RKO (cell line): ENCODE measurements at places on chromosomes 5 and 9.

GRCh38 chr9:89243296-89244061 is 64.9 kb upstream of the SHC3 start:
- no peak for DNase-seq

DNA sequence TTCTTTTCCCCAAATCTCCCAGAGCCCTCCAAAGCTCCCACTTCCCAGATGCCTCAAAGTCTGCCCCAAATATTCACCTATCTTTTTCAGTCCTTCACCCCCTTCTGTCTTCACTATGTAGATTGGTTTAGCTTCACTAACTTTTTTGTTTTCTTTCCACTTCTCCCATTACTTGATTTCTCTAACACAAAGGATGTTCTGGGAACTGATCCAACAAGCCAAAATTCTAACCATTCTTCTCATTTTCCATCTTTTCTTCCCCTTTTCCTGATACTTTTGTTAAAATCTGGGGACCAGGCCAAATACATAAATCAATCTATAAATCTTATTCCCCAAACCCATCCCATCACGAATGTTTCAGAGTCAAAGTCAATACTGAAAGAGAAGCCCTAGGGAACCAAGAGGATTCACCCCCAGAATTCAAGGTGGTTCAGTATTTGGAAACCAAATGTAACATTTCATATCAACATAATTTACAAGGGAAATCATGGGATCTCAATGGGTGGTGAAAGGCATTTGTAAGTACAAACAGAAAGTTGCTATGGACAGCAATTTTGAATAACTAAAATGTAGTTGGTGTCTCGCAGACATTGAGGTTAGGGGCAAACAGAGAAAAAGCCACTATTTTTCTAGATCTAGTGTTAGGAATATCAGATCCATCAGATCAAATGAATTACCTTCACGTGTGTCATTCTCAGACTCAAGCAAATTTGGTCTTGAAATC is 35.3 kb downstream of the APTX start:
- DNase-seq: no peak

GRCh38 chr5:151781201-151781600 is 9.4 kb downstream of the G3BP1 start:
- DNase-seq: no peak

GRCh38 chr9:81871695-81872094 is 56.5 kb upstream of the SPATA31D4 start:
- peak; percentile 40 for DNase-seq

DNA sequence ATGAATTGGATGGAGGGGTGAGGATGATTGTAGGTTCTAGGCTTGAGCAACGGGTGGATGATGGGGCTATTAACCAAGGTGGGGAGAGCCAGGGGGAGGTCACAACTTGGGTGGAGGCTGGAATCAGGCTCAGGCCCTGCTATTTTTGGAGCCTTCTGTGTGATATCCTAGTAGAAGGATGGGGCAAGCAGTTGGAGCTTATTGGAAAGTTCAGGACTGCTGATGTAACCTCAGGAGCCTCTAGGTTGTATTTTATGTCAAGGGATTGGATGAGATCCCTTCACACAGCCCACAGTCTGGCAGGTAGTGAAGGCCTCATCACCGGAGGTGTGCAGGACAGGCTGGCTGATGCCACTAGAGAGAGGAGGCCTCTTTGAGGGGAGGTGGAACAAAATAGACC is 11.2 kb upstream of the RPS14 start:
- no peak for DNase-seq

GRCh38 chr5:125450771-125451170 is 704.3 kb upstream of the ZNF608 start:
- no peak for DNase-seq

GRCh38 chr5:151038801-151039238 is 18.4 kb downstream of the GPX3 start:
- peak; percentile 27 for DNase-seq

DNA sequence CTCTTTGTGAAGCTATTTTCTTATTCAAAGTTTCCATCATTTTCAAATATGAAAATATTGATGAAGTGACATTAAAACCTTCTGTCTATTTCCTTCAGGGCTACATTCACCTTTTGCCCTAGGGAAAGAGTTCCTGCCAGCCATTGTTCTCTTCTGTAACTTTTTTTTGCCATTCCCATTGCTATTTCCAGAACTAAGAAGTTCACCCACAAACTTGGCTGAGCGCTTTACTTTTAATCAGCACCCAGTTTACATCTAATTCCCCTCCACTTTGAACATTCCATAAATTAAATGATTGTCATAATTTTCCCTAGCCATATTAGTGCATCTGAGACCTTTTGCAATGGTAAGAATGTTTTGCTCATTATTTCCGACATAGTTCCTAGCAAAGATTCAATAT is 4.4 kb downstream of the IL33 start:
- DNase-seq: no peak

DNA sequence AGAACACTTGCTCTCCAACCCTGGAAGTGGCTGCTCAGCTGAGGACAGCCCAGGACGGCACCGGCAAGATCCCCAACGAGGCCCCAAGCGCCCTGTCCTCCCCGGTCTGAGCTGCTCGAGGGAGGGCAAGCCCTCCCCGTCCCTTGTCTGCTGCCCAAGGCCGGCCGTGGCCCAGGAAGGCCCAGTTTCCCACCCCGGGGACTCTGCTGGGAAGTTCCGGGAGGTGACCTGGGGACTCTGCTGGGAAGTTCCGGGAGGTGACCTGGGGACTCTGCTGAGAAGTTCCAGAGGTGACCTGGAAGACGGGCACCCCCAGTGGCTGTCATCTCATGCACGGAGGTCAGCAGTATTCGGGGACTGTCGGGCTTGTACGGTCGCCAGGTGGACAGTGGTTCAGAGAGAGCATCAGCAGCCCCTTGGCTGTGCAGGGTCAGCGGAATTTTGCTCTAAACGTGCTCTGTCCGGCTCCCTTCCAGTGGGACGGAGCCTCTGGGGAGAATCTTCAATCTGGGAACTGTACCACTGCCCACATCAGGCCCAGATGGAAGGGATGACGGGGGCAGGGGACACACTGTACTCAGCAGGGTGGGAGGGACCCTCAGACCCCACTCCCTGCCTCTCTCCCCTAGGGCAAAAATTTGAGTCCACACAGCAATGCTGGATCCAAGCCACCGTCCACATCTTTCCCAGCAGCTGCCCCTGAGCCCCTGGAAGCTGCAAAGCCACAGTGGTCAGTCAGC is 7.2 kb downstream of the NACC2 start:
- no peak for DNase-seq

DNA sequence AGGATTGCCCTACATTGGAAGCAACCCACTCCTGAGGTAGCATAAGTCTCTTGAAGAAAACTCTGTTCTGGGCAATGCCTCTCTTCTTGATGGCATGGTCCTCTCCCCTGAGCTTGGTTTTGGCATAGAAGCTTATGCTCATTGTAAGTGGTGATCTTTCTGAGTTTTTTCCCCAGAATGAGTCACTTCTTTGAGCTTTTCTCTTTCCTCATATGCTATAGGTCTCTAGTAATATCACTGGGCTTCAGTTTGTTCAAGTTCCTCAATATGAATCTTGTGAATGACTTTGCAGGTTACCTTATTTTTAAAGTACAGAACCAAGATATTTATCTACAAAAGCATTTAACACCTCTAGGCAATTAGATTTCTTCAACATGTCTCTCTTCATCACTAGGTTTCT is 76.5 kb upstream of the ATG10 start:
- no peak for DNase-seq

DNA sequence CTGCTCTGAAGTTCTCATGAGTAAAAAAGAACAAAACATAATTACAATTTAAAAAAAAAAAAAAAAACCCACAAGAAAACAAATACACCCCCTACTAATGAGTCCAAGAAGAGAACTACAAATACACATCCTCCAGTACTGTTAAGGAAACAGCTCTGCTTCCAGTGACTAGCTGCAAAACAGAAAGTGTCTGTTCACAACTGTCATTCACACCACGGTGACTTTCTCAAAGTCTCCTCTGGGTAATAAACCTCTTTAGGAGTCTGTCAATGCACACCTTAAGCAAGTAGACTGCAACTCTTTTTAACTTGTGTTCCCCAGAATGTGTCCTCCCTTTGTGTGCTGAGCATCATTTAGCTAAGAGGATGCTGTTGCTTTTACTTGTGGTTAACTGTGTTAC is 6.2 kb downstream of the REEP5 start:
- DNase-seq: no peak

GRCh38 chr9:110152704-110153374 is 55.1 kb downstream of the C9orf152 start:
- peak; percentile 73 for DNase-seq

DNA sequence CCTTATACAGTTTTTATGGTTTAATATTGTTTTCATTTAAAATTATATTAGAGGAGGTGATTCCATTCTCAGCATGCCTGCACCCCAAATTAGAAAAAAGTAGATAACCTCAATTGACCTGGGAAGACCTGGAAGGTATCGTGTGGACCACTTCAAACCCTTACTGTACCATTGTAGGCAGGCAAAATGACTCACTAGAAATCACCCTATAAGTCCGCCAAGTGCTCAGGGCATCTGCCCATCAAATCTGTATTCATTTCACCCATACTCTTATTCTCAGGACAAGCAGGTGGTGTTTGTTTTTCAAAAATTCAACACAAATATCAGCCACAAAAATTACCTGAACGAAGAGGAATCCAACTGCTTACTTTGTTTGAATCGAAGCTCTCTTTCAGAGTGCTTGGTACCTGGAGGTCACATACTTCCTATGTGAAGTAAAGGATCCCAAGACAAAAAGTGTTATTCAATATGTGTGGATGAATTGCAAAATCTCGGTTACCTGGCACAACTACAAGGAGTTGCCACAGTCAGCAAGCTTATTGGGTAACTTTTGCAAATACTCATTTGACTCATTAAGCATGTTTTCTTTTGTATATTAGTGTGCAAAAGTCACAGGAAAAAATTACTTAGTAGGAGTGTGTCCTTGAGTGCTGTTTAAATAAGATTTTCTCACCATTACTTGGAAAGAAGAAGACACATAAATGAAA is 216.2 kb downstream of the ENC1 start:
- DNase-seq: no peak

- DNase-seq: no peak
These were observed 61.3 kb downstream of the GDA start for GRCh38 chr9:72210522-72210921.

GRCh38 chr5:150246835-150247234 is 42.7 kb downstream of the CAMK2A start:
- DNase-seq: no peak

DNA sequence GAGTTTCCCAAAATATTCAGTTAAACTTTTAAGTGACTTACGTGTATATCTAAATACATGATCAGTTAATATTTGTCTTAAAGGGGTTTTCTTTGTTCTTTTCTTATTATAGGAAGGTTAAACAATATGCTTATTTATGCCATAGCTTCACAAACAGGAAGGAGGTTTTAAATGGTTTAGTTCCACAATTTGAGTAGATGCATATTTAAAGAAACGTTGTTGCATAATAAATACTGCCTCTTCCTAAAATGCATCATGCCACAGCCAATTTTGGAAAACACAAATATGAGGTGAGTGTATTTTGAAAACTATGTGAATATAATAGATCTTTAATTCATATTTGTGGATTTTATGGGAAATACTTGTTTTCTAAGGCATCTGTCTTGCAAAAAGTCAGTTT is 2.5 kb upstream of the ADRB2 start:
- DNase-seq: no peak

- no peak for DNase-seq
These were observed 276.8 kb upstream of the MAP3K1 start for GRCh38 chr5:56538580-56538979.

GRCh38 chr5:170986598-170986997 is 124.8 kb downstream of the RANBP17 start:
- peak; percentile 63 for DNase-seq

- DNase-seq: no peak
These were observed 166.9 kb upstream of the MPDZ start for GRCh38 chr9:13446286-13446937.

- no peak for DNase-seq
These were observed 11.3 kb downstream of the PDGFRB start for GRCh38 chr5:150144246-150144801.

GRCh38 chr9:135814421-135815095 is 92.8 kb downstream of the CAMSAP1 start:
- DNase-seq: no peak

GRCh38 chr9:3848445-3849114 is 322.8 kb upstream of the RFX3 start:
- DNase-seq: no peak
